ENCODE measurements at places on chromosomes 11 and 22.
A peak's percentile ranks its signal among the peaks of the same experiment; 100 is the strongest.

DNA sequence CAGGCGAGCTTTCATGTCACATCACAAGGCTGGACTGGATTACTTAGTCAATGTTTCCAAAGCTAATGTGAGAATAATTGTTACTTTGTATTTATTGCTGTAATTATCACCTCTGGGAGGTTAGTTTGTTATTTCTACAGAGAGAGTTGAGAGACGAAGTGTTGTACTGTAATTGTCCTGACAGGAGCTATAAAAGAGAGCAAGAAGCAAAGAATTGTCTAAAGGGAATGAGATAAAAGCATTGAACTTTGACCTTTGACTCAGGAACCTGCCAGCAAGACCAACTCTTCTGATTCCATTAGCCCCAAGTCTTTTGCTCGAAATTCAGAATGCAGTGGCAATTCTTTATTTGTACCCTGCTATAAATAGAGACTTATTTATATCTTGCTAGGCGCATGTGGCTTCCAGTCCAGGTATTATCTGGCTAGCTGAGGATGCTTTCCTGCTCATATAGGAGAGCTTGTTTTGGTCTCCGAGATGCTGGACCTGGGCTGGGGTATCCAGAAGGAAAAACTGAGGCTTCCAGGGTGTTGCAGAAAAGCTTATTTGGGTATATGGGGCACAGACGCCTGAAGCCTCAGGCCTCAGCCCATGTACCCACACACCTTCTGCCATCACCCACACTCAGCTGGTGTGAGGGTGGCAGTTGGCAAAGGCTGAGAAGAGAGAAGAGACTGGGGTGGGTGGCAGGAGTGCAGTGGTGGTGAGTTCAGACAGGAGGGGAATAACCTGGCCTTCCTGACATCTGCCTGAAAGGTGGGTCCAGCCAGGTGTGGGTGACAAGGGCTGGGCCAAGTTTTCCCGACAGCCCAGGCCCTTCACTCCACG is 40.7 kb downstream of the SYT13 start:
- DNase-seq: no peak

DNA sequence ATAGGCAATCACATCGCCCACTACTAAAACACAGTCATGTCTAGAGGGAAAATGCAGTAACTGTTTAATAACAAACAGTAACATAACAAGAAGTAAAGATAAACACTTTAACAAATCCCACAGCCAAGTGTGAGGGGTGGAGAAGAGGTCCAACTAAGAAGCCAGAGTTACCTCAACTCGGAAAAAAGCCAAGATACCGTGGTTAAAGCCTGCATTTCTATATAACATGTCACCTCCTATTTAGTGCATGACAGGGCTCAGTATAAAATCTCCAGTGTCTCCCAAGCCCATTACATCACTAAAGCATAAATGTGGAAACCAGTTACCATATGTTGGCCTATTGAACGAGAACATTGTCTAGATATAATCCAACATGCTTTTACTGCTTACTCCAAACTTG is 281.7 kb downstream of the LRRC4C start:
- DNase-seq: no peak

DNA sequence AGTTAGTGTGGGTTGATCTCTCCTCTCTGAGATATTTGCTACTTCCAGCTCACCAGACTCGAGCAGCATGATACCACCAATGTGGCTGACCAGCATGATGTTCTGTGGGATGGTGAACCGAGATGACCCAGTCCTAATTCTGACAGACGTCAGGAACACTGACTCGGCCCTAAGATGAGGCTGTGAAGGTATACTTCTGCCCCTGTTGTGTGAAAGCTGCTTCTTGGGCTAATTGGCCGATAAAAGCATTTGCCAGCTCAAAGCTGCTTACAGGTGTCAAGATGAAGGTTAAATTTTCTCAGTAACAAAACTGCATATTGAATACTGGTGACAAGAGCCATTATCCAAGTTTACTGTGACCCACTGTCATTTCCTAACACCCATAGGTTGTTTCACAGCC is 151.4 kb downstream of the BRD1 start:
- no peak for DNase-seq

DNA sequence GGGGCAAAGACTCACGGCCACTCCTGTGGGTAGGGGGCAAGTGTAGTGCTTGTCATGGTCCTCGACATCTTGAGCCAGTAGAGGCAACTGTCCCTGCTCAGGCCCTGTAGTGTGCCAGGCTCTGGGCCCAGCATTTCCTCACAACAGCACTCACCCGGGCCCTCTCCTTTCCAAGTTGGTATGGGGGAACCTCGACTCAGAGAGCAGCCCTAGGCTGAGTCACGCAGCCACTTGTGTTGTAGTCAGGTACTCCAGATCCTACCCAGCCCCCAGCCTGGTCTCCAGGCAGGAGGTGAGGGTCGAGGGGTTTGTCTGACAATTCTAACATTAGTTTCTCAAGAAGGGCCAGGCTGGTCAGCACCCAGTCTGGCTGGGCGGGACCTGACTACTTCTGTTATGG is 4.1 kb downstream of the RELT start:
- DNase-seq: no peak

DNA sequence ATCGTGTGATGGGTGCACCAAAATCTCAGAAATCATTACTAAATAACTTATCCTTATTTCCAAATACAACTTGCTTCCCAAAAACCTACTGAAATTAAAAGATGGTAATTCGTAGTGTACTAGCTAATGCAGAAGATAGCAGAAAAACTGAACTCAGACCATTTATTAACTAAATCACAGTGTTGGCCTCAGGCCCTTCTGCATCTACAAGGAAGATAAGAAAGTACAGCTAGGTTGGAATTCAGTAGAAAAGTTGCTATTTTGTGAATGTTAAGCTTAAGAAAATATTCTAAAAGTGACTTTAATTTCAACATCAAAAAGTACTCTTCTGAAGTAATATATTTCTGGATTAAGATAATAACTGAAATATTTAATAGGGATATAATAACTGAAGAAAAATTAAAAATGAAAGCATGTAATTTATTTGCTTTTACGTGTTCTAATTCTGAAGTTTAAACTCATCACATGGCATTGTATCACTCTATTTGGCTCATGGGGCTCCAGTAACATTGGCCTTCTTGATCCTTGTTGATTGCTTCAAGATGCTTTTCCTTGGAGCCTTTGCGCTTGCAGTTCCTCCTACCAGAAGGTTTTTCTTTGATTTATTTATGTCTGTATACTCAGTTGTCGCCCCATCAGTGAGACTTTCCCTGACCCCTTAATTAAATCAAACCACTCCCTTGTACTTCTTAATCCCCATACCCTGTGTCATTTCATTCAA is 847.9 kb upstream of the ANO3 start:
- no peak for DNase-seq

DNA sequence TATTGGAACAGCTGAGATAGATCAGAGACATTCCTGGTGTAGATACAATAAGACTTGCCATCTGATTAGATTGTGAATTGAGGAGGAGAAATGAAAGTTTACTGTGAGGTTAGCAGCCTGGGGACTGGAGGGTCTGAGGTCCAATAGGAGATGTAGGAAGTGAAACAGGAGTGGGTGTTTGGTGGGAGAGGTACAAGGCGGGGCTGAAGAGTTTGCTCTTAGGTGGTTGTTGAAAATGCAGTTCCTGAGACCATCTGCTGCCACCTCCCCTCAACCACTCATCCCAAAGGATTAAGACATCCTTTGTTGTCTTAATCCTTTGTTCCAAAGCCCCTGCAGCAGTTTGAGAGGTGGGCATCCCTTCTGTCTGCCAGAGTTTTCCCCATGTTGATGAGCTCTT is 14.8 kb downstream of the PIWIL4 start:
- DNase-seq: no peak

- DNase-seq: peak; percentile 12
Observed at GRCh38 chr11:17528181-17528691, 16.0 kb downstream of the USH1C start.

DNA sequence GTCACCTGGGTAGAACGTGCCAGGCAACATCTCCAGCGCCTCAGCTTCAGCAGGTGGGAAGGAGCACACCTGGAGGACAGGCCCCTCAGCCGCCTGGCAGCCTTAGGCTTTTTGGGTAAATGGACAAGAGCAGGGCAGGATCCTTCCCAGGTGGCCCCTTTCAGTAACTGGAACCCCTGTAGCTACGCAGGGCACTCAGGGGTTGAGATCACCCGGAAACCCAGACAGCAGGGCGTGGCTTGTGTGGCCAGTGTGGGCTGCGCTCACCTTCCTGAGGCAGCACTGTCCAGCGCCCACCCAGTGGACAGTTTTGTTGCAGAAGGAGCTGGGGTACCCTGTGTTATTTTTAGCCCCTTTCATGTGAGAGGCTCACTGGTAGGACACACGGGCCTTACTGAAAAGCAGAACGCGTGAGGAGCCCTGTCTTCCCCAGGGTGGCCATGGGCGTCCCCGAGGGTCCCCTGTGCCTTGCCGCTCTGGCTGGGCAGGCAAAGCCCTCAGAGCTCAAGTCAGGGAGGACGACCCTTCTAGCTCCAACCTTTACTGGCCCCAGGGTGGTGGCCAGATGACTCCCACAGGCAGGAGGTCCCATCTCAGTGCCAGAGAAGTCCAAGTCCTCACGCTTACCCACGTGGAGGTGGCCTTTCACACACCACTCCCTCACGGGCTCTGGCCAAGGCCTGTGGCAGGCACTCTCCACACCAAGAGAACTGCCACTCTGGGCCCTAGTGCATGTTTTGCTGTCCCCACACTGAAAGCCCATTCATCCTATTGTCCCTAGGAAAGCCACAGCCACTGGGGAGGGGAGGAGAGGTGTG is 75.8 kb downstream of the CTTN start:
- no peak for DNase-seq

Measured in stimulated activated CD4-positive, alpha-beta T cell treated with anti-CD3 and anti-CD28 coated beads, Interleukin-12 subunit alpha, Interleukin-12 subunit beta, amount 100 ng/mL, for 24 hours (primary cell).